ENCODE measurements at places on chromosomes 12 and 14.
A peak's percentile ranks its signal among the peaks of the same experiment; 100 is the strongest.

DNA sequence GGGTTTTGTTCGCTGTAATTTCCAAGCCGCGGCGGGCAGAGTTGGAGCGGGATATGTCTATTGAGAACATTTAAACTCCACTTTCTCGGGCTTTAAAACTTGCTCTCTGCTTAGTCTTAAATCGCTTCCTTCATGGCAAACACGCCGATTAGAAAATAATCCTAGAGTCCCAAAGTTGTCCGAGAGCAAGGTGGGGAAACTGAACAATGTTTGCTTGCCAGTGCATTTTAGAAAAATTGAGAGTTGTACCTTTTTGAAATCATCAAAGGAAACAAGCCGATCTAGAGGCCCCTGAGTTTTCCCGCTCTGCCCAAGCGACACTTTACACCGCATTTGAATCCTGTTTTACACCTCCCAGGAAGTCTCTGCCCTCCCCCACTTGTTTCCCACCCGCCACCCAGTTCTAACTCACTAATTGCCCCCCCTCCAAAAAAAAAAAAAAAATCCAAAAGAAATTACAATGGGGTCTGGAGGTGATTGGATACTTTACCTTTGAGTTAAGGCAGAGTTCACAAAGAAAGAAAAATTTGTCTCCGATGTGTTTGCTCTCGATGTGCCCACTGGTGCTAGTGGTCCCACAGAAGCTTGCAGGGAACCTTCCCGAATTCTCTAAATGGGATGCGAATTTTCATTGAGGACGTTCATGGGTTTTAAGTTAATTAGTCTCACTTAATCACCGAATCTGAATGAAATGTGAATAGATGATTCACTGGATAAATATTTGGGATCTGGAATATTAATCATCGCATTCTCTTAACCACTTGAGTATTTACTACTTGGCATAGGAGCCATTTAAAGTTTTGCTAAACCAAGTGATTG is 2.3 kb downstream of the HMGA2 start:
- no peak for DNase-seq

DNA sequence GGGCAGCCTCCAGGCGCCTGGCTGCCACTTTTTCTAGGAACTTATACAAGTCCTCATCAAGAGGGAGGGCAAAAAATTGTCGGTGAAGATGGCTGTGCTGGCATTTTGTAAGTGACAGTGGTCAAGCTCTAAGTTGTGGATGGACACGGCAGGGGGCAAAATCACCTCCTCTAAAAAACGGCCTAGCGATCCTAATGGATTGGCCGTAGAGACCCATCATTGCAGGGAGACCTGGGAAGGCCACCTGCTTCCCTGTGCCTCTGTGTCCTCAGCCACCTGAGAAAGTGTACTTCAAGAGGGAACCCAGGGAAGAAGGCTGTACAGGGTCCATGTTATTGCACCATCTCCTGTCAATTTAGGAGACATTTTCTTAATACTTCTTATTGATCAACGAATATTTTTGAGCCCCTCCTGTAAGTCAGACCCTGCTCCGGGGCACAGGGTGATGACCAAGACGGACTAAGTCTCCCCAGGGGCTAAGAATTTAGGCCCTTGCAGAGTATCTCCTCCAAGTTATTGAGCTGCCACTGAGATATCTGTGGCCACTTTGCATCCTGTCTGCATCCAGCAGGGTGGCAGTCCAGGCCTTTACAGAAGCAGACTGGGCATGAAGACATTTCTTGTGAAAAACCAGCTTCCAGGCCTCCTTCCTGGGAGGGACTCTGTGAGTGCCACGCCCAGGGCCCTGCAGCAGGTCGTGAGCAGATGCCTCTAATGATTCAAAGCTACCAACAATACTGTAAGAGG is 40.5 kb downstream of the PSMA6 start:
- DNase-seq = peak; percentile 51

DNA sequence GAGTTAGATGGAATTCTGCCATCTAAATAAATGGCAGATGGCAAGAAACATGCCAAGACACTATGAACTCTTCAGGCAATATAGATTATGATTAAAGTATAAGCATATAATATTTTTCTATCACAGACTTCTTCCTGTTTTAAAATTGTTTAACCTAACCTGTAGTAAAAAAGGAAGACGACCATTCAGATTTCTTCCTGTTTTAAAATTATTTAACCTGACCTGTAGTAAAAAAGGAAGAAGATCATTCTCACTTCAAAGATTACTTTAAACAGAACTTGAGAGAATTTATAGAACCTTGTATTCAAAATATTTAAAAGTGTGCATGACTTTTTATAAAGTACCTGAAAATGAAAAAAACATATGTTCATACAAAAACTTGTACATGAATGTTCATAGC is 63.5 kb downstream of the RPS6KA5 start:
- no peak for DNase-seq

GRCh38 chr14:76862546-76863282 is 36.5 kb downstream of the LRRC74A start:
- DNase-seq = no peak

DNA sequence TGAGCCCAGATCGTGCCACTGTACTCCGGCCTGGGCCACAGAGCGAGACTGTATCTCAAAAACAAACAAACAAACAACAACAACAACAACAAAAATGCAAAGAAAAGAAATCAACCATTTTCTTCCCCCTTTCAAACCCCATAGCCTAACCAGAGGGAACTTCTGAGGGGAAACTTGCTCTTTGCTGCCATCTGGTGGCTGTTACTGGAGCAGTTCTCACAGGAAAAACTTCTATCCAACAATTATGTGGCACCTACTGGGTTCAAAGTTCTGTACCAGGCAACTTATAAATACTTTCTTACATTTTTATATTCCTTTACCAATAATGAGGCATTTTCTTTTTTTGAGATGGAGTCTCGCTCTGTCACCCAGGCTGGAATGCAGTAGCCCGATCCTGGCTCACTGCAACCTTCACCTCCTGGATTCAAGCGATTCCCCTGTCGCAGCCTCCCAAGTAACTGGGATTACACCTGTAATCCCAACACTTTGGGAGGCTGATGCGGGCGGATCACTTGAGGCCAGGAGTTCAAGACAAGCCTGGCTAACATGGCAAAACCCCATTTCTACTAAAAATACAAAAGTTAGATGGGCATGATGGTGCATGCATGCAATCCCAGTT is 50.9 kb upstream of the BICDL1 start:
- DNase-seq = peak; percentile 60

Data from activated T-cell treated with anti-CD3 and anti-CD28 coated beads for 24 hours (primary cell).